ENCODE measurements at places on chromosomes 4 and X.

GRCh38 chr4:122619611-122620010 lies 1.3 kb downstream of the IL21 start:
- no peak for DNase-seq

DNA sequence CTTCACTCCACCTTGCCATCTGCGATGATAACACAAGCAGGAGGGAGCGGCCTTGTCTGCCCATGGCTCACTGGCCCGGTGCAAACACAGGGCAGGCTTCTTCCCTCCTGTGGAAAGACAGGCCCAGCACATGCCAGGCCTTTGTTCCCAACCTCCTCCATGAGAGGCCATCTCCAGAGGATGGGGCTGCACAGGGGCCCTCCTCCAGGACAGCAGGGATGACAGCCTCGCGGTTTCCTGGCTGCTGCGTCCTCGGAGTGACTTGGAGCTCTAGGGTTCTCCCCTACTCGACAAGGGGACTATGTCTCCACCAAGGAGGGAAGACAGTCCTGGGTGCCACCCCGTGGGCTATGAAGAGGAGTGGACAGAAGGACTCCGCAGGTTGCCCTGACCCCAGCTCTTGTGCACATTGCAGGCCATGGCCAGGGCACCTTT lies 21.8 kb downstream of the RNF212 start:
- DNase-seq, result no peak

GRCh38 chrX:17750436-17750835 lies 13.1 kb downstream of the SCML1 start:
- DNase-seq, result no peak

GRCh38 chr4:71107726-71108125 lies 114.3 kb downstream of the DCK start:
- DNase-seq, result no peak

GRCh38 chrX:119150163-119151050 lies 22.8 kb upstream of the KIAA1210 start:
- DNase-seq, result peak; percentile 13

DNA sequence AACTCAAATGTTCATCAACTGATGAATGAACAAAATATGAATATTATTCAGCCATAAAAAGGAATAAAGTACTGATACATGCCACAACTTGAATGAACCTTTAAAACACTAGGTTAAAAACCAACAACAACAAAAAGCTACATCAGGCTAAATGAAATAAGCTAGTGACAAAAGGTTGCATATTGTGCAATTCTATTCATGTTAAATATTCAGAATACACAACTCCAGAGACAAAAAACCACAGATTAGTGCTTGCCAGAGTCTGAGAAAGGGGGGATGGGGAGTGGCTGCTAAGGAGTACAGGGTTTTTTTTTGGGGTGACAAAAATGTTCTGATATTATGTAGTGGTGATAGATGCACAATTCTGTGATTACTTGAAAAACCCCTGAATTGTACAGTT lies 58.5 kb downstream of the HAUS3 start:
- no peak for DNase-seq

- DNase-seq, result no peak
These were observed 49.5 kb downstream of the RGS12 start for GRCh38 chr4:3342182-3342854.

- peak; percentile 82 for DNase-seq
These were observed 661.6 kb downstream of the RAPGEF2 start for GRCh38 chr4:159764343-159764952.

- no peak for DNase-seq
These were observed 112.3 kb upstream of the IL15 start for GRCh38 chr4:141524116-141524515.

- no peak for DNase-seq
These were observed 10.8 kb downstream of the LARP7 start for GRCh38 chr4:112647785-112648184.
